ENCODE measurements at places on chromosomes 1 and 21. TPM values are rescaled to one million over a fixed set of nuclear protein-coding genes. Genes with fewer than 3 reads are reported as not detected.

TTLL7 gene
- total RNA-seq = 16.2 TPM

- no peaks in the 10 kb centered on the region for H3K4me1 ChIP-seq
- H3K27me3 ChIP-seq = no peaks in the 10 kb centered on the region
- H3K27ac ChIP-seq = no peak overlapping the region
- H3K4me3 ChIP-seq = no peak overlapping the region
- H3K36me3 ChIP-seq = no peaks in the 10 kb centered on the region
Observed at GRCh38 chr1:229696385-229696784, 70.3 kb downstream of the URB2 start.

- no peaks in the 10 kb centered on the region for H3K36me3 ChIP-seq
- H3K4me3 ChIP-seq = no peak overlapping the region
- H3K27me3 ChIP-seq = no peaks in the 10 kb centered on the region
- peaks cover 7% of the 10 kb centered on the region for H3K4me1 ChIP-seq
- no peak overlapping the region for H3K27ac ChIP-seq
Observed at GRCh38 chr1:44270686-44271628, 57.7 kb downstream of the DMAP1 start.

DNA sequence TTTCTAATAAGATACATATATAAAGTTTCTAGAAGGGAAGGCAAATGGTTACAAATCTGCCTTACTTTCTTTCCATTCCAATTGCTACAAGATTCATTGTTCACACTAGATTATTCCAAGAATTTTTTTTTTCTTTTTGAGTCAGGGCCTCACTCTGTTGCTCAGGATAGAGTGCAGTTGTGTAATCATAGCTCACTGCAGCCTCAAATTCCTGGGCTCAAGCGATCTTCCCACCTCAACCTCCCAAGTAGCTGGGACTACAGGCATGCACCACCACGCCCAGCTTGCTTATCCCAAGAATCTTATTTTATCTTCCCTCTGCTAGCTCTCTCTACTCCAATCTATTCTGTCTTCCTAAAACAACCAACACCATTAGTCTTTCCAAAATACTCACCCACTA, 81.8 kb downstream of the KIAA0319L start:
- no peak overlapping the region for H3K4me3 ChIP-seq
- H3K27me3 ChIP-seq = no peaks in the 10 kb centered on the region
- peaks cover 6% of the 10 kb centered on the region for H3K4me1 ChIP-seq
- peaks cover 66% of the 10 kb centered on the region for H3K36me3 ChIP-seq
- no peak for DNase-seq
